ENCODE measurements at places on chromosomes 7 and 10.

GRCh38 chr10:99775850-99776249 is 6.6 kb upstream of the ABCC2 start:
- DNase-seq, result peak; percentile 88

GRCh38 chr7:117435475-117436043 is 8.3 kb upstream of the ASZ1 start:
- no peak for DNase-seq

DNA sequence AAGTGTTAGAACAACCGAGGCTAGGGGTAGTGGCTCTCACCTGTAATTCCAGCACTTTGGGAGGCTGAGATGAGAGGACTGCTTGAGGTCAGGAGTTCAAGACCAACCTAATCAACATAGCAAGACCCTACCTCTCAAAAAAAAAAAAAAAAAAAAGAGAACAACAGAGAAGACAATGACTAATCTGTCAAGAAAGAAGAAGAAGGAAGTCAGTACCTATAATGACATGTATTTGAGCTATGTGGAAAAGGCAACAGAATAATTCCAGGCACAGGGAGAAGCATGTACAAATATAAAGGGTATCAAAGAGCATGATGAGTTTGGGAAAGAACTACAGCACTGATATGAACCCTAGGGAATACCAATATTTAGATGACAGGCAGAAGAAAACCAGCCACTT is 27.5 kb downstream of the COPG2 start:
- no peak for DNase-seq

DNA sequence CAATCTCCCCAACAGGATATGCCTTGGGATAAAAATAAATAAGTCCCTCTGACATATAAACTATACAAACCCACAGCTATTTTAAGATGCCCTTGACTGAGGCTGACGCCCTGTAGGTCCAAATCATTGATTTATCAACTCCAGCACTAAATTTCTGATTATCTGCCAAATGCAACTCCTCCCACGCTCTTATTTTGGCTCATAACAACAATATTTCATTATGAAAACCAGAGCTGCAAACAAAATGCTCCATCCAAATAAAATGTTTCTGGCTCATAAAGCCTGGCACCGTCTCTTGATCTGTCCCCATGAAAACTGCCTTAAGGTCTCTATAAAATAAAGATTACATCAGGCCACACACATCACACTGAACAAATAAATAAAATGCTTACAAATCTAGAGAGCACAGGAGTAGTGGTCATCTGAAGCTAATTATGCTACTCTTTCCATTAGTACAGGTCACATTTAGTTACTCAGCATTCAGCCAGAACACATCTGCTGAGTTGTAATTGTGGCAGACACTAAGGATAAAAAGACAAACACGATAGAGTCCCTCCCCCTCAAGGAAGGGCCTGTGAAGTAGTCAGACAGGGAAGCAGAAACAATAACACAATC is 28.8 kb downstream of the CACUL1 start:
- peak; percentile 86 for DNase-seq

GRCh38 chr10:82245157-82245556 is 370.2 kb downstream of the NRG3 start:
- DNase-seq, result no peak

GRCh38 chr7:122626785-122627184 is 72.1 kb downstream of the RNF133 start:
- no peak for DNase-seq

- DNase-seq, result no peak
Observed at GRCh38 chr10:121975295-121976086, 474 bp upstream of the NSMCE4A start.

GRCh38 chr7:149615690-149616270 is 118.2 kb upstream of the ZNF746 start:
- DNase-seq, result no peak

- no peak for DNase-seq
Observed at GRCh38 chr10:127738512-127739424, 1.8 kb downstream of the FOXI2 start.

DNA sequence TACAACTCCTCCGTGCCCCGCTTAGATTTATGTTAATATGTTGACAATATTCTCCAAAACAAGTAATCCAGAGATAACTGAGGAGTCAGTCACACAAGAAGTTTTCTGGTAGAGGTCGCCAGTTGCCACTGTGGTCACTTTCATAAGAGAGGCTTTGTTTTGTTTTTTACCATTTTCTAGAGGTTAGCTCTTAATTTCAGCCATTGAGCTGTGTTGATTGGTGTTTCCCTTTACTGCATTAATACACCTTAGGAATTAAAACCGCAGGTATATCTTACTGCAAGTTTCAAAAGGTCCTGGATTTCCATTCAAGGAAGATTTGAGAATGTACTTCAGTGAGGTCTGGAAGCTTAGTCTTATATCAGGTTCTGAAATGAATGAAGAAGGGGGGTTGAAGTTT is 3.5 kb downstream of the BMI1 start:
- DNase-seq, result no peak

DNA sequence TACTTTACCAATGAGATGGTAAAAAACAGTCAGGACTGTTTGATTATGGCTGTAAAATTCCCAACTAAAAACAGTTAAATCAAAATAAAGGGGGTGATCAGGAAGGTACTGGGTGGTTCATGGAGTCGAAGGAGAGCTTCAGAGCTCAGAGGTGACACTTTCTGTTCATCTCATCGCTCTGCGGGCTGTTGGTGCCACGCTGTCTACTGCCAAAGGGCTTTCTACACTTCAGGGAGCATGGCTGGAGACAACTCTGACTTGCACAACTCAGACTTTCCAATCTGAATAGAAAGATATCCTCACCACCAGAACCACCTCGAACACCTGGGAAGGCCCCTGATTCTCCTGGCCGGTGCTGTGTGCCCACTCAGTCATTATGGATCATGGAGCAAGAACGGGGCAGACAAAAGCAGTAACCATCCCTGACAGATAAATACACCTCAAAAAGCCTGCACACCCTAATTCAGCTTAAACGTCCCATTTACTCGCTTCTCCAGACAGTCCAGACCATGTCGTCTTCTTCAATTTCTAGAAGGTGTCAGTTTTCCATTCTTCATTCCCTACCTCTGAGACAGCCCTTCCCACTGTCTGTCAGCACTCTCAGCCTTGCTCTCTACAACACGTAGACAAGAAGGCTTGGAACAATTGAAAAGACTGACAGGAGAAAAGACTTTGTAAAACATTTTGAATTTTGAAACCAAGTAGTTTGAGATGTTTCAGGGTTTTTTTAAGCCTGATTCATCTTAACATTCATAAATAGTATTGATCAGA is 348.7 kb upstream of the NFE2L3 start:
- no peak for DNase-seq

- no peak for DNase-seq
Observed at GRCh38 chr10:113498997-113499396, 53.9 kb upstream of the HABP2 start.

GRCh38 chr10:103333934-103334520 is 16.9 kb downstream of the PCGF6 start:
- DNase-seq, result no peak

DNA sequence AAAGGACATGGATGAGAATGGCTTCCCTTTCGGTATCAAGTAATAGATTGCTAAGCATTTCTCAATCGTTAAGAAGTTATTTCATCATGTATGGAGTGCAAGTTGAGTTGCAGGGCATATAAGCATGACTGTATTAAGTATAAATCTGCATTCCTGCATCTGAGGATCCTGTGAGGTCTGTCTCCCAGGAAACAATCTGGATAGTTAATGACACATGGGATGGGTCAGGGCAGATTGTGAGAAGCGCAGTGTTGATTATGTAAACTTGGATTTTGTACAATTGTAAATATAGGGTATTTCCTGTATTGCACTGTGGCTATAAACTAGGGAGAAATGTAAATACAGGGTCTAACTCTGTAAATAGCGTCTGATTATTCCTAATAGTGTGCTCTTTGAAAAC is 102.6 kb downstream of the PLXDC2 start:
- peak; percentile 8 for DNase-seq

DNA sequence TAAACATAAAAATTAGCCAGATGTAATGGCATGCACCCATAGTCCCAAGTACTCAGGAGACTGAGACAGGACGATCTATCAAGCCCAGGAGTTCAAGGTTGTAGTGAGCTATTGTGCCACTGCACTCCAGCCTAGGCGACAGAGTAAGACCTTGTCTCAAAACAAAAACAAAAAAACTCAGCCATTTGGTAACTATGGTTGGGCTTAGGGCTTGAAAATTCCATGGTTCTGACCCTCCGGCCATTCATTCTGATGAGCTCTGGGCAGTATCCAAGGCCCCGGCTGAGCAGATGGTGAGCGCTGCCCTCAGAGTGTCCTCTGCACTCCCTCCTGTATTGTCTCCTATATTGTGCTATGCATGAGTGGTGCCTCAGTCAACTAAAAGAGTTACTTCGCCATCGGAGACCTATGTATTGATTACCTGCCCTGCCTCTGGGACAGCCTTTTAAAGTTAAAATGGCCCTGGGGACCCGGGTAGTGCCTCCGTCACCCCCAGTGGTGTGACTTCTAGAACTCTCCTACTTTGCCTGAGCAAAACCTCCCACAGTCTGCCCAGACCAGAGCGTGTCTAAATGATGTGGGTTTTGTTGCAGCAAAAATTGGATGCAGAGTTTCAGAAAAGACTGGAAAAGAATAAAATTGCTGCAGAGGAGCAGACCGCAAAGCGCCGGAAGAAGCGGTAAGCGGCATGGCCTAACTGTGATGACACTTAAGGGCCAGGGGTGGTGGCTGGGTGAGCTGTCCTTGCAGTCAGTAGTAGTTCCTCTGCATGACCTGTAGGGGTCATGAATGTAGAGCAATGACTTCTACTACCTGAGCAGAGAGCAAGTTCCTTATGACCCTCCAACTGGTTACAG is 8.1 kb downstream of the PRKRIP1 start:
- peak; percentile 52 for DNase-seq

GRCh38 chr7:48380921-48381320 is 209.7 kb downstream of the ABCA13 start:
- DNase-seq, result no peak

DNA sequence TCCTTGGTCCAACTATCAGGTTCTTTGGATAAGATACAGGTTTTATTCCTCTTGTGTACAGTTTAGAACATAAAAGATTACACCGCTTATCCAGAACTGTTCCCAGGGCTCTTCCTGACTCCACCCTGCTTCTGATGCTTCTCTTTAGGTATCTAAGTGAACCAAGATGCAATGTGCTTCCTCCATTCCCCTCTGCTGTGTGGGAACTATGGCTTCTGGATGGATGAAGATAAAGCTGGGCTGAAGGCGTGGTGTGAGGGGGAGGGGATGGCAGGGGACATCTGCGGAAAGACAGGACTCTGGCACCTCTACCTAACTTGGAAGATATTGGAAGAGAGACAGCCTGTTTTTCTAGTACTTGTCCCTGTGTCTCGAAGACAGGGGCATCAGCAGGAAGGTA is 209.9 kb upstream of the TBX20 start:
- no peak for DNase-seq

DNA sequence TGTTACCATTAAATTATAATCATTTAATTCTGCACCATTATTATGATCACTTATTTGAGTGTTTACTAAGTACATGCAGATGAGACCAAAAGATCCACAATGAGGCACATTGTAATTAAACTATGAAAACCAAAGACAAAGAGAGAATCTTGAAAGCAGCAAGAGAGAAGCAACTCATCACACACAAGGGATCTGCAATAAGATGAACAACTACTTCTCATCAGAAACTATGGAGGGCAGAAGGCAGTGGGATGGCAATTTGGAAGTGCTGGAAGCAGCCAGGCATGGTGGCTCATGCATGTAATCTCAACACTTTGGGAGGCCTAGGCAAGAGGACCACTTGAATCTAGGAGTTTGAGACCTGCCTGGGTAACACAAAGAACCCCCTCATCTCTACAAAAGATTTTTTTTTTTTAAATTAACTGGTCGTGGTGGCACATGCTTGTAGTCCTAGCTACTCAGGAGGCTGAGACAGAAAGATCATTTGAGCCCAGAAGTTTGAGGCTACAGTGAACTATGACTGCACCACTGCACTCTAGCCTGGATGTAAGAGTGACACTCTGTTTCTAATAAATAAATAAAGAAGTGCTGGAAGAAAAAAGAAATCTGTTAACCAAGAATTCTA is 47.7 kb downstream of the CDK6 start:
- DNase-seq, result no peak

DNA sequence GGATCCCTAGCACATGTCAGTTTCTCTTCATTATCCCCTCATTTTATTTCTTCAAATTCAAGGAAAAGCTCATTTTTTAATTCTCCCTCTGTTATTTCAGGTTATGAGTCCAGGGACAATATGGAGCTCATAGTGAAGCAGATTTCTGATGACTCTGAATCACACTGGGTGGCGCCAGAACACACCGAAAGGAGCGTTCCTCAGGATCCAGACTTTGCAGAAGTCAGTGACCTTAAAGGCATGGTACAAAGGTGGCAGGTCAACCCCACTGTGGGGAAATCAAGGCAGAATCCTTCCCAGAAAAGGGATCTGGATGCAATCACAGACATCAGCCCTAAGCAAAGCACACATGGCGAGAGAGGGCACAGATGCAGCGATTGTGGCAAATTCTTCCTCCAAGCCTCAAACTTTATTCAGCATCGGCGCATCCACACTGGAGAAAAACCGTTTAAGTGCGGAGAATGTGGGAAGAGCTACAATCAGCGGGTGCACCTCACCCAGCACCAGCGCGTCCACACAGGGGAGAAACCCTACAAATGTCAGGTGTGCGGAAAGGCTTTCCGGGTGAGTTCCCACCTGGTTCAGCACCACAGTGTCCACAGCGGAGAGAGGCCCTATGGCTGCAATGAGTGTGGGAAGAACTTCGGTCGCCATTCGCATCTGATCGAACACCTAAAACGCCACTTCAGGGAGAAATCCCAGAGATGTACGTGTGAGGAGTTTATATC is 21.4 kb downstream of the ZKSCAN5 start:
- no peak for DNase-seq

DNA sequence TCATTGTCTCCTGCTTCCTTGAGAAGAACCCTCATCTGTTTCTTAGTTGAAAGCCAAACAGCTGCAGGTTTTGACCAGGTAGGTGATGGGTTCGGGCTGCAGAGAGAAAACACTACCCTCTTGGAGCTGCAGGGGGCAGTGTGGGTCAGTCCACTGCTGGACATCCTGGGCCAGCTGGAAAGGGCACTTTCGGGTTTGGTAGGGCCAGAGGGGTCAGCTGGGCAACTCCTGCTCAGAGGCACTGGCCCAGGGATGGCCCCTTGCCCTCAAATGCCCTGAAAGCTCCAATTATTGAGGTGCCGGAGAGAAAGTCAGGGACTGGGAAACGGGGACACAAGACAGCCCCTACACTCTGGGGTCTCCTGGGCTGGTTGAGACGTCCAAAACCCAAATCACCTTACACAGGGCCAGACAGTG is 90.7 kb downstream of the MKI67 start:
- no peak for DNase-seq

DNA sequence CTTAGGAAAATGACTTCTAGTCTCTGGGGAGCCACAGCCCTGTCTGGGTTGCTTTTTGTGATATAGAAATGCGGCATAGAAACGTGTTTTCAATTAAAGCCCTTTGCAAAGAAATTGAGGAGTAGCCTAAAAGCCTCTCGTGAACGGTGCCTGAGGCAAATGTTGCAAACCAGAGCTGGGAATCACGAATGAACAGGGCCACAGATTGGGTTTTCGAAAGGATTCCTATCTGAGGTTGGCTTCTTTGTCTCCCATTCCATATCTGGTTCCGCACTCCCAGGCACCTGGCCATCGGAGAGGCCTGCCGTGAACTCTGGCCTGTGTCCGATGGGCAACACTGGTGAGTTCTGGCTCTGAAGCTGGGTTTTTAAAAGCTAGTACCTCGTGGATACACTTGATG is 221.6 kb downstream of the TCF7L2 start:
- DNase-seq, result no peak

GRCh38 chr7:11753433-11753832 is 78.6 kb downstream of the THSD7A start:
- DNase-seq, result no peak

Measured in fibroblast of gingiva (primary cell).